Effector memory CD4-positive, alpha-beta T cell (primary cell): ENCODE measurements at places on chromosomes 1 and 21.

DNA sequence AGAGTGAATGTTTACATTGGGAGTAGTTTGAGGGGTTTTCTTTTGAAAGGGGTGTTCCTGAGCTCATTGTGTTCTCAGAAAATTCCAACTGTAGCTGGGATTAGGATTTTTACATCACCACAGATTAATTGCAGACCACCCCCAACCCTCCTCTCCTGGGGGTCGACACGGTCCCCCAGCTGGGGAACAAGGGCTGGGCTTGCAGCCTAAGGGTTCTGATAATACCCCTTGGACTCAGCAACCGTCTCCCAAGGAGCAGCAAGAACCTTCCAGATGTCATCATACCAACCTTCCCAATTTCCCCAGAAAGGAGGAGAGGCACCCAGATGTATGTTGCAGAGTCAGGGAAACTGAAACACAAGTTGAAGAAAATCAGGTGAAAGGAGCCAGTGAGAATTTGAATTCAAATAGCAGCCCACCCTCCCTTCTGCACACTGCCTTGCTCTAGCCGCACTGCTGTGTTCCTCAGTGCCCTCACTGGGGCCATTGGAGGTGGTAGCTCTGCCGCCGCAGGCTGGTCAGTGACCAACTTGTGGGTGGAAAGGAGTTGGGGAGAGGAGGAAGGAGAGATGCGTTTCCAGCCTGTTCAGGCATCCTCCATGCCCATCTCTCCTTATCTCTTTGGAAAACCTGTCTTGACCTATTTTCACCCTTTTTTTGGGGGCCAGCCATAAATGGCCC lies 14.7 kb upstream of the IGFN1 start:
- no peak for DNase-seq

DNA sequence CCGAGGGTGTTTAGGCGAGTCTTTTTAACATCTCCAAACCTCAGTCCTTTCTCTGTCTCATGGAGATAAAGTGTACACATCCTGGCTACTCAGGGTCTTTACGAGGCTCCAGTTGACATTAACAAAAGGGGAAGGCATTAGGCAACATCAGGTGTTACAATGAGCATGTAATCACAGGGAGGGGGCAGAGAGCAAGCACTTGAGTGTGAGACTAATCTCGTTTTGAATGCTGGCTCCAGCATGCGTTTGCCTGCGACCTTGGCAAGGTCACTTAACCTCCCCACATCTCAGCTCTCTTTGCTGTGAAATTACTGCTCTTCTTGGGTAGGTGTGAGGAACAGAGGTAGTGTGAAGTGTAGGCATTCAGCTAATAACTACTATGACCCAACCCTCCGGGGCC lies 3.1 kb downstream of the TNNT2 start:
- no peak for DNase-seq

DNA sequence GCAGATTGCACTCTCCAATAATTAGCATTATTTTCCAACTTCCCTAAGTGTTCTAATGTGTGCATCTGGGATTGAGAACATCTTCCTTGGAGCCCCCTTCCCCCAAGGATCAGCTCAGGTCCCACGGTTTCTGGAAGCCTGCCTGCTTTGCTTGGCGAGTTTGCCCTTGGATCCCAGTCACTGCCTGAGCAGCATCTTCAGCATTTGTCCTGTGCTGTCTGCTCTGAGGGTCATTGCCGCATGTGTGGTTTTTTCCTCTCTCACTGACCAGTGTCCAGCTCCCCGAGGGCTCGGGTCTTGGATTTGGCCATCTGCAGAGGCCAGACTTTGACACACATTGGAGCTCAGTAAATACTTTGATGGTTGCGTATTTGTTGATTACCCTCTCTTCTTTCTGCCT lies 18.1 kb downstream of the VANGL2 start:
- no peak for DNase-seq

GRCh38 chr1:71625004-71625403 lies 544.2 kb upstream of the ZRANB2 start:
- DNase-seq: no peak

- DNase-seq: no peak
These were observed 10.9 kb downstream of the TAGLN2 start for GRCh38 chr1:159914252-159915018.

DNA sequence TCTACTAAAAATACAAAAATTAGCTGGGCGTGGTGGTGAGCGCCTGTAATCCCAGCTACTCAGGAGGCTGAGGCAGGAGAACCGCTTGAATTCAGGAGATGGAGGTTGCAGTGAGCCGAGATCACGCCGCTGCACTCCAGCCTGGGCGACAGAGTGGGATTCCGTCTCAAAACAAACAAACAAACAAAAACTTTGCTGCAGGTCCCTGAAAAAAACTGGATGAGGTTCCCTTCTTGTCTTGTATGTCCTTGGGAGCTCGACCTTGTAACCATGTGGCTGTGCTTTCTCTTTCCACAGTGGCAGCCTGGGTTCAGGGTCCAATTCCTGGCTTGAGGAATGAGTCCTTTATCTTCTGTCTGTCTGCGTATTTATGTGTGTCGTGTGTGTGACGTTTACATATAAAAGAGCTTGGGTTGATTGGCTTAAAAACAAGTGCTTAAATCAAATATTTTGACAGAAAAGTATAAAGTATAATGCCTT lies 18.0 kb upstream of the COX20 start:
- no peak for DNase-seq

DNA sequence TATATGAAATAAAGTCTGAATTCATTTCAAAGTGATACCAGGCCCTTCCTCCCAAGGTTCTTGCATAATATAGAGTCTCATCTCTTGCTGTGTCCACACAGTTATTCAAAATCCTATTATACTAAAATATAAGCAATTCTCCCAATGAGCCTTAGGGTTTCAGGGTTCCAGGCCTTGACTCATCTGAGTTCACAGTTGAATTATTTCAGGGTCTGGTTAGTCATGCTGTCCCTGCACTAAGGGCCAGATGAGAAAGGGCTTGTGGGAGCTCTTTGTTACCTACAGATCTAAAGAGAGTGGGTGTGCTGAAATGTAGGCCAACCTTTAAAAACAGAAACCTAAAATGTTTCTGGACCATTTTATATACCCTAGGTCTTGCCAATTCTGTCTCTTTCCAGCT lies 337.5 kb upstream of the LRRC7 start:
- DNase-seq: no peak

DNA sequence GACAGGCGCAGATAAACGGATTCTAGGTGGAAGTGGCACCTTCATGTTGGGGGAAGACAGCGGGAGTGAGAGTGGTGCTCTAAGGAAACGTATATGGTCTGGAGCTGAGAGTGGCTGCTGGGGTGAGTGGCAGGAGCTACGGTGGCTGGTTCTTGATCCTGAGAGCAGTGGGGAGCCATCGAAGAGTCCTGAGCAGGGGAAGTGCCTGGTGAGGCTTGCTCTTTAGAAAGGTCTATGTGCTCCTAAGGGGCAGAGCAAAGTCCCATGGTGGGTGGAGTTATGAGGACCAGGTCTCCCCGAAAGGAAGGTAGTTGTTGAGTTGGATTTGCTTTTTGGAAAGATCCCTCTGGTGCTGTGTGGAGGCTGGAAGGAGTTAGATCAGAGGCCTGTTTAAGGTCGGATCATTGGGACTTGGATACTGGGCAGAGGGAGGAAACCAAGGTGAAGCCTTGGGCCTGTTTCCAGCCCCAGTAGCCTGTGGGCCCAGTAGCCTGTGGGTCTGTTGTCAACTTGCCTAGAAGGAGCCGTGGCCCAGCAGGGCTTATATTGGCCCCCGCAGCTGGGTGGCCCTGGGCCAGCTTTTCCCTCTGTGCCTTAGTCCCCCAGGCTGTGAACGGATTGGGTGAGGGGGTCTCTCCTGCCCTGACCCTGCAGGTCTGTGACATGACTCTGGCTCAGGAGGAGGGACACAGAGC lies 33.0 kb downstream of the ACOT11 start:
- no peak for DNase-seq

DNA sequence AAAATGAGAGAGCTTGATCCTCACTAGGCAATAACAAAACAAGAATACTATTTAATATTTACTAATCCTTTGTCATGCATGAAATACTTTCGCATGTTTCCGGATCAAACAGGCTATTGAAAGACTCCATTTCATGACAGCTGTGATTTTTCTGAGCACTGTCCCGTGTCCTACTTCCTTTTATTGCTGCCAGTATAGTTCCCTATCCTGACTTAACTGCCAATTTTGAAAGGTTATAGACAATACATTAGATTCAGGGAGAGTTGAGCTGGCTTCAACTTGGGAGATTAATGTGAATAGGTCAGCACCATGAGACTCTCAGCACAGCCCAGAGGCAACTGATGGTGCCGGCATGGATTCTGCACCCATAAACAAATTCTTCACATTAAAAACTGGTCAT lies 225.8 kb downstream of the VAV3 start:
- no peak for DNase-seq
